ENCODE measurements at places on chromosomes 13 and 19.

- no peak for DNase-seq
Observed at GRCh38 chr19:10137751-10138682, 18.3 kb upstream of the EIF3G start.

DNA sequence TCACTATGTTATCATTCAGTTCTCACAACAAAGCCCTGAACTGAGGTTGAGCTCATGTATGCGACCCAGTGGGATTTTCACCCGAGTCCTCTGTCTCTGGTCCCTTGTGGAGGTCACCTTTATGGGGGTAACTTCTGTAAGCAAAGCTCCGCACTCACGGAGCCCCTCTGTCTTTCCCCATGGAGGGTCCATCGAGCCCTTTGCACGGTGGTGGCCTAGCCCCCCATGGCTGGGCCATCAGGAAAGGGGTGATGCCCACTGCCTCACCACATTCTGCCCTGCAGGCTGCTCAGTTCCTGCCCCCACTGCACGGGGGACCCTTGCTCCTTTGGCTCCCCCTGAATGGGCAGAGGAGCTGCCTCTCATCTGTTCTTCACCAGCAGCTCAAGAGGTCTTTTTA is 39.6 kb downstream of the CHST8 start:
- no peak for DNase-seq

GRCh38 chr19:4847190-4847973 is 15.9 kb upstream of the TICAM1 start:
- DNase-seq = no peak

- no peak for DNase-seq
Observed at GRCh38 chr13:32179708-32180107, 135.5 kb downstream of the ZAR1L start.
